ENCODE measurements at places on chromosomes 5 and 9.

GRCh38 chr9:130451509-130452388, 7.0 kb downstream of the ASS1 start:
- DNase-seq, result no peak

GRCh38 chr5:160774666-160775315, 77.2 kb downstream of the ATP10B start:
- DNase-seq, result no peak

GRCh38 chr9:133278161-133279114, 3.4 kb upstream of the ABO start:
- no peak for DNase-seq

- no peak for DNase-seq
Observed at GRCh38 chr5:9851458-9851857, 221.3 kb upstream of the TAS2R1 start.

GRCh38 chr5:74625742-74626241, 14.7 kb downstream of the ENC1 start:
- DNase-seq, result no peak

- DNase-seq, result no peak
Observed at GRCh38 chr9:23638837-23639426, 187.1 kb downstream of the ELAVL2 start.

All from stimulated activated CD4-positive, alpha-beta T cell treated with anti-CD3 and anti-CD28 coated beads, Interleukin-12 subunit alpha, Interleukin-12 subunit beta, amount 100 ng/mL, for 24 hours (primary cell).